SK-N-SH (cell line): ENCODE measurements at places on chromosomes 2 and 18.
A peak's percentile ranks its signal among the peaks of the same experiment; 100 is the strongest.

GRCh38 chr2:179355881-179356280 is 91.2 kb upstream of the SESTD1 start:
- no peak for DNase-seq

GRCh38 chr2:20349513-20349921 is 1.1 kb downstream of the PUM2 start:
- DNase-seq: no peak

DNA sequence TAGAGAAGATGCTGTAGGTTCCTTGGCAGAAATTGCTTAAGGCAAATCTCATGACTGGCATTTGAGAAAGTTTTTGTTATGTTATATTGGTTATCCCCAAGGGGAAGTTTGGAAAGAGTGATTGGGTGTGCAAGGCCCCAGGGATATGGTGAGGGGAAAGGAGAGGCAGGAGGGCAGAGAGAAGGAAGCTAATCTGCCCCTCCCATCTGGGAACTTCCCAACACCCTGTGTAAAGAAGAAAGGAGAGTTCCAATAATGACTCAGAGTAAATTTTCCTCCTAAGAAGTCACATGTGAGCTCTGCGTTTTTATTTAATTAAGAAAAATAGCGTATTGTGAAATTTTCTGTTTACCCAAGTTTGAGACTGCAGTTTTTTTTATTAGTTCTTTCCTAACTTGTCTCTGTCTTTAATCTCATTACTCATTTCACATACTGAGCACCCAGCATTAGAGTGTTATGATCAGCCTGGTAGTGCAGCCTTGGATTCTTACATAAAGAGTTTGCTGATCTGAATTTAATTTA is 3.1 kb upstream of the KYNU start:
- no peak for DNase-seq

DNA sequence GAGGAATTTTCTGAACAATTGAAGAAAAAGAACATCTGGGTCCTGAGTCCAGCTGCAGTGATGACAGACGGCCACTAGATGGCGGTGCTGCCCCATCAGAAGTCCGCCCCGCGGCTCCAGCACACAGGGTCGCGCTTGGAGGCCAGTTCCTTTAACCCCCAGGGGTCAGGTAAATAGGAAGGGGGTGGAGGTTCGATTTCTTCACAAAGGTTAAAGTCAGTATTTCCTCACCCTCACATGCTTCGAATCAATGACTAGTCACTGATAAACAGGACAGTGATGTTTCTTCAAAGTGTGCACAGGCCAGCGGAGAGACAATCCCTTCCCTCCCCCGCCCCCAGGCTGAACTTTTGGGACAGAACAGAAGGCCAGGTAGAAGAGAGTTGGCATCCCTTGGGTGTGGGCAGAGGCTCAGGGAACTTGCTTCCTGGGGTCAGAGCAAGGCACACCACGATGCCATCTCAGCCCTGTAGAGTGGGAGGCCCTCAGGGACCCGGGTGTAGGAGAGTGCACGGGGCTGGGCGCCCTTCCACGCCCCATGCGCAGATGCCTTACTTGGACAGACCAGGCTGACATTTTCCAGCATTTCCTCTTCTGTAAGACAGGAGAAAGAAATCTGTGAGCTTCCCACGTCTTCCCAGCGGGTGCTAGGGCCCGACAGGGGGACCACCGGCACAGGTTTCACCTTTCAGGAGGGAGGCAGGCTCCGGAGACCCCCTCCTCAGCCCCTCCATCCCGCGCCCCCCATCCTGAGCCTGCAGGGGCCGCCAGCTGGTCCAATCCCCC is 722 bp downstream of the APOB start:
- DNase-seq: peak; percentile 91

- DNase-seq: no peak
Observed at GRCh38 chr2:146666340-146666739, 1178.5 kb upstream of the ACVR2A start.

GRCh38 chr2:71516253-71516888 is 63.0 kb downstream of the DYSF start:
- DNase-seq: no peak

GRCh38 chr18:67919316-67919715 is 402.8 kb upstream of the DSEL start:
- DNase-seq: no peak

- DNase-seq: no peak
Observed at GRCh38 chr18:22283397-22283796, 114.0 kb downstream of the GATA6 start.

GRCh38 chr2:66455490-66455889 is 20.6 kb downstream of the MEIS1 start:
- DNase-seq: no peak

GRCh38 chr2:239029958-239030357 is 182.1 kb downstream of the TWIST2 start:
- no peak for DNase-seq
